HCT116 (cell line): ENCODE measurements at places on chromosomes 5 and 9. TPM values are rescaled to one million over a fixed set of nuclear protein-coding genes. Genes with fewer than 3 reads are reported as not detected.

PDE4D gene
- total RNA-seq: 1.1 TPM

DNA sequence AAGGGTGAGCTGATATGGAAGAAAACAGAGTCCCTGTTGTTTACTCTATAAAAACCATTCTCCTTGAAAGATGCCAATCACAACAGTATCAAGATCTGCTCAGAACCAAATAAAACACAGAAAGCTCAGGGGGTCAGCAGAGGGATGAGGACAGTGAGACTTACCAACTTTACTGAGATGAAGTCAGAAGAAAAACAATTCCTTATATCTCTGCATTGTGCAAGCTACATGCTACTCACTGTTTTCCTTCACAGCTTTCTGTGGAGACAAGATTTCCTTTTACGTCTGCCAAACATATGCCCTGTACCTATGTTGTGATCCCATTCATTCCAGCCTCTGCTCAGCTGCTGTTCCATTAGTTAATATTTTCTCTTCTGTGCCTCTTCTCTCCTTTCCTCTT, 185.6 kb downstream of the TSSK1B start:
- H3K27ac ChIP-seq: no peak overlapping the region
- no peaks in the 10 kb centered on the region for H3K36me3 ChIP-seq

DNA sequence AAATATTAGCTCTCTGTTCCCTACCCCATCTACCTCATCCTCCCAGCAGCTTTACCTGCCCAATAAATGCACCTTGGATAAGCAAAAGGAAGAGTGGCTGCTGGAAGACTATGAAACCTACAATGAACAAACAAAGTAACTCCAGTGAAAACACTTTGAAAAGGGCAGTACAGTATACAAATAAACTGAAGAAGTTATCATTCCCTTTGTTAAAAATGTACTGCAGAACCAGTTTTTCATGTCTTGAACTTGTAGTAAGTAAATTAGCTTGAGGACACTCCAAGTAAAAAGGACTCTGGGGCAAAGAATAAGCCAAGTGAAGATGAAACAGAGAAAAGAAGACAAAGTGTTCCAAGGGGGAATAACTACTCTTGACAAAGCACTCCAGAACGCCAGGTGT, 457.1 kb downstream of the DTWD2 start:
- no peaks in the 10 kb centered on the region for H3K36me3 ChIP-seq
- no peak overlapping the region for H3K4me3 ChIP-seq
- DNase-seq: no peak
- H3K4me1 ChIP-seq: no peaks in the 10 kb centered on the region

DNA sequence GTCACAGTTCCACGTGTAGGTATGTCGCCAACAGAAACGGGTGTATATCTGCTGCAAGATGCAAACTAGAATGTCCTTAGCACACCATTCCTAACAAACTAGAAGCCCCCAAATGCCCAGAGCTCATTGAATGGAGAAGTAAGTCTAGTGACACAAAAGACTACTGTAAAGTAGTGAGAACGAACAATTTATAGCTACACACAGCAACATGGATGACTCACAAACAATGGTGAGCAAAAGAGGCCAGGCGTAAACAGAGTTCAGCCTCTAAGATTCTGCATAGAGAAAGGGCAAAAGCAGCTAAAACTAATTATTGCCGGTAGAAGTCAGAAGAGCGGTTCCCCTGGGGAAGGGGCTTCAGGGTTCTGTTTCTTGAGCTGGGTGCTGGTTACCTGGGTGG, 74.7 kb downstream of the AMBP start:
- H3K36me3 ChIP-seq: no peaks in the 10 kb centered on the region
- DNase-seq: no peak
- no peak overlapping the region for H3K4me3 ChIP-seq
- no peak overlapping the region for H3K27ac ChIP-seq
- H3K27me3 ChIP-seq: no peaks in the 10 kb centered on the region

- H3K4me1 ChIP-seq: peaks cover 26% of the 10 kb centered on the region
- H3K27me3 ChIP-seq: no peaks in the 10 kb centered on the region
- H3K36me3 ChIP-seq: no peaks in the 10 kb centered on the region
These were observed 232.2 kb downstream of the SYK start for GRCh38 chr9:91033797-91034196.
